AML-193 (cell line): ENCODE measurements at places on chromosomes 3 and 15.
A peak's percentile ranks its signal among the peaks of the same experiment; 100 is the strongest.

DNA sequence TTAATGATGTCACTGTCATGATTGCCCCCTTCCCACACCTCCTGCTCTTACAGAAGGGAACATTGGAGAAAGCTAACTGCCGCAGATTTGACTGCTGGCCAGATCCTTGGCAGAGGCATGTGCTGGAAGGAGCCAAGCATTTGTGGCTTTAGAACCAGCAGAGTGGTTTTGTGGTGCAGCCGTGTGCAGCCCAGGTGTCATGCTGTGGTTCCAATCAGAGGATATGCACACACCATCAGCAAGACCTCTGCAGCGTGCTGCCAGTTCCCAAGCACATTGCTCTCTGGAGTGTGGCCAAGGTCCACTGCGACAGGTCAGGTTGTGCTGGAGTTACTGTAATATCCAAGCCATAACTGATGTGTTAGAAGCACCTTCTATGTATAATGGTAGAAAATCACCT is 61.6 kb downstream of the OTOL1 start:
- DNase-seq, result no peak

GRCh38 chr15:80058851-80059785 is at the start of gene ZFAND6:
Gene ZFAND6 (plus strand): TSS chr15:80059676. CDS start chr15:80120345, 60,669 bp downstream.
- DNase-seq, result peak; percentile 90

- DNase-seq, result no peak
These were observed 61.8 kb downstream of the ARIH1 start for GRCh38 chr15:72535911-72536310.

DNA sequence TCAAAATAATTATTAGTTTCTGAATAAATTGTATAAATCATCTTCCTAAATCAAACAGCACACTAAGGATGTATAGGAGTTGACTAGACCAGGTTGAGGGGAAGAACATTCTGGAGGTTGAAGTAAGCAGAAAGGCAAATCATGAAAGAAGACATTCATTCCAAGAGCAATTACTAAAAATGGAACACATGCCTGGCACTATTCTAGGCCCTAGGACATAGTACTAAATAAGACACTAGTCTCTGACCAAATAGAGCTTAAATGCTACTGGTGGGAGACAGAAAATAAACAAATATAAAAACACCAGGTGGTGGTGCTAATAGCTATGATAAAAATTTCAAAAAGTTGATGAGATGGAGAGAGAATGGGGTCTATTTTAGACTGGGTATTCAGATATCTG is 190.1 kb downstream of the TBC1D5 start:
- DNase-seq, result no peak

DNA sequence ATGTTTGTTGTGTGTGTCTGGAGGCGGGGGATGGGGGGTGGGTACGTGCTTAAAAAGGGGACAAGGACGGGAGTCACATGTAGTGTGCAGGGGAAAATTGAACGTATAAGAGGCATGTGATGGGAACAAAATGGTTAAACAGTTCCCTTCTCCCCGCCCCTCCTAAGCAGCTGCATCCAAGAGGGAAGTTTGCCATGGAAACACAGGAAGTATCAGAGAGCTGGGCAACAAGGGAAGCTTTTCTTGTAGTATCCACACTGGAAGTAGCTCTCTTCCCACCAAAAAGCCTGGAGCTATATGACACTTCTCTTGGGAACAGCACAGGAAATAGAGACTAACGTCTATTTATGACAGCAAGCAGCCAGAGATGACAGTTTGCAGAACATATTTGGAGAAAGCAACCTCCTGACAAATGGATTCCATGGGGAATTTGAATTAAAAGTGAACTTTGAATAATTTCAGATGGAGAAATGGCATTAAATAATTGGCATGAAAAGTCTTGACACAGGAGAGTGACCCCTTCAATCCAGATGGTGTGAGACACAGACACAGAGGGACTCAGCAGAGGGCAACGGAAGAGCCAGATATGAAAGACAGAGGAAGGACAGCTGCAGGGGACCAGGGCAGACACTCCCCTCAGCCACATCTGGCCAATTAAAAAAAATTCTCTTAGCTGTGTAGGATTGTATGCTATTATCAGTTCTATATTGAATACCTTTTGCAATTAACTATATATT is 294.2 kb upstream of the TBL1XR1 start:
- DNase-seq, result no peak

DNA sequence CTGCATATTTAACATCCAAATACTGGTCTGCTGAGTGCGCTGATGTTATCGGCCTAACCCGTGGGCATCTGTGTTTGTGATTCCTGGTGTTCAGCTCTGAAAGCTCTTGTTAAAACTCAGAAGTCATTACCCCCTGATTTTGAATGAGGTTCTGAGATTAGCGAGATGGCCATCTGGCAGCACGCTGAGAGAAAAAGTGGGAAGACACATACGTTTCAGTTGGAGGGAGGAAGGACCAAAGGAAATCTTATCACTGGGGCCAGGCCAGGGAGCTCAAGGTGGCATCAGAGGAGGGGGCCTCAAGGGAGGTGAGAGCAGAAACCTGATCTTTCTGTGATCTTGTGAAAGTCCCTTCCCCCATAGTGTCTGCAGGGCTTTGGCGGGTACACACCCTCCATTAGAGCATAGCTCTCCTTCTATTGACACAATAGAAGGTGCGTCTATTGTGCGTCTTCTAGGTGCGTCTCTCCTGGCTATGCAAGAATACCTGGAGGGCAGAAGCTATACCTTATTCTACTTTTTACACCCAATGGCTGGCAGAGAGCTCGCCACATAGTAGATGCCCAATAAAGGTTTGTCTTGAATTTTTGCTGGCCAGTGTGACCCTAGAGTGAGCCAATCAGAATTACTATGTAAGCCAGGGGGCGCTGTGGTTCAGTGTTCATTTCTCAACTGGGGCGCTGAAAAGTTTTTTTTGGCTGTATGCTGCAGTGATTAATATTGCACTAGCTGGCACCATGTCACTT is 182.4 kb downstream of the SHQ1 start:
- DNase-seq, result peak; percentile 45

DNA sequence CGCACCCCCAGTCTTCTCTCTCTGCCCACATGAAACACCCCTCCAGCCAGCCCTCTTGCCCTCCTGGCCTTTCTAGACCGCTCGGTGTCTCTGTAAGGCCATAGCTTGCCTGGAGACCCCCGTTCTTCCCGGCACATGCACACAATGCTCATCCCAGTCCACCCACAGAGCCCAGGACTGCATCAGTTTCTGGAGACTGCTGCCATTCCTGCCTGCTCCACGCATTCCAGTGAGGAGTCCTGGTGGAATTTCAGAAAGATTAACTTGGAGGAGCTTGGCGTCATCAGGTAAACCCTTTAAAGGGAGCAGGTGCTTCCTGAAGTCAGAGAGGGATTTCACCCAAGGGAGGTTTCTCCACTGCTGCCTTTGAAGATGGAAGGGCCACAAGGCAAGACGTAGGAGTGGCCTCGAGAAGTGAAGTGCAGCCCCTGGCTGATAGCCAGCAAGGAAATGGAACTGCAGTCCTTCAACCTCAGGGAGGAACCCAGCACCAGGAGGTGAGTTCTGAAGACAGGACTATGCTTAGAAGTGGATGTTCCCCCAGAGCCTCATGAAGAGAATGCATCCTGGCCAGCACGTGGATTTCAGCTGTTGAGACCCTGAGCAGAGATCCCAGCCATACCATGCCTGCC is 19.2 kb downstream of the SLC41A3 start:
- no peak for DNase-seq

- no peak for DNase-seq
These were observed 32.1 kb downstream of the CYFIP1 start for GRCh38 chr15:22948056-22948455.

DNA sequence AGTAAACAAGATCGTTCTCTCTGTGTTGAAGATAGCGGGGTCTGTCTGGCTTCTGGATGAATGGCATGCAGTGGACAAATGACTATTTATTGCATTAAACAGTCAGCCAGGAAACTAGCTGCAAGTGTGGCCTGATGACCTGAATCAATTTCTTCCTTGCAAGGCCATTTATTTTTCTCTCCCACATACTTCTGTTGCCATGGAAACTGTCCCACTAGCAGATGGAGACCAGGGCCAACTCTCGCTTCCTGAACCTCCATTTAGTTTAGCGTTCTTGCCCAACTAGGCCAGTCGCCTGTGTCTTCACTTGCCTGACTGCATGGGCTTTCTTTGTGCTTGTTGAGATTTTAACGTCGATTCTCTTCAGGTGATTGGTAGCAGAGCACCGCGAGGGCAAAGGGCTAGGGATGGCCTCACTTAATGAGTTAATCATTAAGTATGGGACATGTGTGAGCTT is 27.6 kb downstream of the LMCD1 start:
- DNase-seq, result no peak

DNA sequence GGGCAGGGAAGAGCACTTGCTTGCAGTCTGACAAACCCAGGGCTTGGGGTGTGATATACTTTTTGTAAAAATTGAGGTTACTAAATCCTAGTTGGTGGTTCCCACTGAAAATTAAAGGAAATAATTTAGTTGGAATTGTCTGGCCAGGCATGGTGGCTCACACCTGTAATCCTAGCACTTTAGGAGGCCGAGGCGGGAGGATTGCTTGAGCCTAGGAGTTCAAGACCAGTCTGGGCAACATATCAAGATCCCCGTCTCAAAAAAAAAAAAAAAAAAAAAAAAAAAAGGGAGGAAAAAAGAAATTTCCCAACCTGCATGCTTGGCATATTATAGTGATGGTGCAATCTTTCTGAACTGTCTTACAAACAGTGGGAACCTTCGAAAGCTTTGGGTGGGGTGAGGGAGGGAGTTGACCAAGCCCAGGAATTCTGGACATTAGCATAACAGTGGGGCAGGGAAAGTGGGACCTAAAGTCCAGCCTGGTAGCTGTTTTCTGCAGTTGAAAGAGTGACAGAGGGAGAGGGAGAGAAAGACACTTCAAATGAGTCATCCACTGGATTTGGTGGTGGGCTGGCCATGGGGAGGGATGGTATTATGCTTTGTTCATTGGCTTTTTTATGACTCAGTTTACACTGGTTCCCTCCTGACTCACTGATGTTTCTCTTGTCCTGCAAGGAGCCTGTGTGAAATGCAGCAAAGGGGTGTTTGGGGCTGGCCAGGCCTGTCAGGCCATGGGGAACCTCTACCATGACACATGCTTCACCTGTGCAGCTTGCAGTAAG is 41.1 kb downstream of the LIMD1 start:
- no peak for DNase-seq

DNA sequence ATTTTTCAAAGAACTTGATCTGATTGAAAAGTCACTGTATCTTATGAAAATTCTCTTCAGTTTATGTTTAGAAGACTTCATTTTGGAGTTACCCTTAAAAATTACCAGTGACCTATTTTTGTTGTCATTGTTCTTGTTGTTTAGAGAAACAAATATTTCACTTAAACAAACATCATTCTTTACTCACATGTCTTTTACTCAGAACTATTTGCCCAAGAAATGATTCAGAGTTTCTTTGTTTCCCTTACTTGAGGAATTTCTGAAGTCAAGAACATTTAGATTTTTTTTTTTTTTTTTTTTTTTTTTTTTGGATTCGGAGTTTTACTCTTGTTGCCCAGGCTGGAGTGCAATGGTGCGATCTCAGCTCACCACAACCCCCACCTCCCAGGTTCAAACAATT is 259.6 kb upstream of the UBE2E1 start:
- no peak for DNase-seq

GRCh38 chr15:78148392-78149067 is 632 bp upstream of the IDH3A start:
- no peak for DNase-seq

DNA sequence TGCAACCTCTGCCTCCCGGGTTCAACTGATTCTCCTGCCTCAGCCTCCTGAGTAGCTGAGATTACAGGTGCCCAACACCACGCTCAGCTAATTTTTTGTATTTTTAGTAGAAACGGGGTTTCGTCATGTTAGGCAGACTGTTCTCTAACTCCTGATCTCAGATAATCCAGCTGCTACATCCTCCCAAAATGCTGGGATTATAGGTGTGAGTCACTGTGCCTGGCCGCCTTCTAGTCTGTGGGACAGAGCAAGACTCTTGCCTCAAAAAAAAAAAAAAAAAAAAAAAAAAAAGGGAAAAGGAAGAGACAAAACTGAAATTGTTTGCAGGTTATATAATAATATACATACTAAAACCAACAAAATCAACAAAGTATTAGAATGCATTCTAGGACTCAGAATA is 215.2 kb downstream of the PCCB start:
- DNase-seq, result no peak

GRCh38 chr15:77985931-77986480 is 91.5 kb downstream of the TBC1D2B start:
- no peak for DNase-seq

DNA sequence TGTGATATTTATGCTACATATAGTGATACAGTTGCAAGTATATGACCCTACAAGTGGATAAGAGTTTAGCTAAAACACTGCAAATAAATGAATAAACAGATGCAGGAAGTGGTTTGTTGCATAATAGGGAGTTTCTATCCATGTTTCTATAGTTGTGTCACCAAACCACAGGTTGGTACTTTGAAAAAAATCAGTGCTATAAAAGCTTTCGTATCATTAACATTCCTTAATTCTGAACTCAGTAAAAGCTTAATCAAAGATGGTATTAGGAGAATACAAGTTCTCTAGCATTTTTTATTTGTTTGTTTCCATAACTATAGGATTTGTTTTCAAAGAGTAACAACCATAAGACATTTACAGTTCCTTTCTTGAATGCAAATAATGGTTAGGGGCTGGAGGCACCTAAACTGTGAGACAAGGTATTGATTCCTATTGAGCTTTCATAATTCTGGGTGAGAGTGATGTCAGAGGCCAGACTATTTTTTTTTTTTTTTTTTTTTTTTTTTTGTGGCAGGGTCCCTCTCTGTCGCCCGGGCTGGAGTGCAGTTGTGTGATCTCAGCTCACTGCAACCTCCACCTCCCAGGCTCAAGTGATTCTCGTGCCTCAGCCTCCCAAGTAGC is 29.6 kb downstream of the CPOX start:
- peak; percentile 53 for DNase-seq

DNA sequence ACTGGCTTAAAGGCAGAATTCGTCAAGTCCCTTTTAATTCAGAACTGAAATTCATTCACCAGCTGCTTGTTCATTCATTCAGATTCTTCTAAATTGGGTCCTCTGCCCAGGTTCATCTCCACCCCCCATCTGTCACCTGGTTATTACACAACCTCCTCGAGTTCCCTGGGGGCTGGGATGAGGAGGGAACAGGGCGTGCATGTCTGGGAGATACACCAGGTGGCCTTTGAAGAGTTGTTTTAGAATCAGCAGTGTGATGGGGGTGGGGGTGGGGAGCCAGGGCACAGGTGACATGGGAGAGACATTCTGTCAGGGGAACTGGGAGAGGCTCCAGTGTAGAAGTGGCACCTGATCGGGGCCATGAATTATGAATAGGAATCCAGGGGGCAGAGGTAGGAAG is 8.2 kb downstream of the SNX33 start:
- DNase-seq, result no peak

DNA sequence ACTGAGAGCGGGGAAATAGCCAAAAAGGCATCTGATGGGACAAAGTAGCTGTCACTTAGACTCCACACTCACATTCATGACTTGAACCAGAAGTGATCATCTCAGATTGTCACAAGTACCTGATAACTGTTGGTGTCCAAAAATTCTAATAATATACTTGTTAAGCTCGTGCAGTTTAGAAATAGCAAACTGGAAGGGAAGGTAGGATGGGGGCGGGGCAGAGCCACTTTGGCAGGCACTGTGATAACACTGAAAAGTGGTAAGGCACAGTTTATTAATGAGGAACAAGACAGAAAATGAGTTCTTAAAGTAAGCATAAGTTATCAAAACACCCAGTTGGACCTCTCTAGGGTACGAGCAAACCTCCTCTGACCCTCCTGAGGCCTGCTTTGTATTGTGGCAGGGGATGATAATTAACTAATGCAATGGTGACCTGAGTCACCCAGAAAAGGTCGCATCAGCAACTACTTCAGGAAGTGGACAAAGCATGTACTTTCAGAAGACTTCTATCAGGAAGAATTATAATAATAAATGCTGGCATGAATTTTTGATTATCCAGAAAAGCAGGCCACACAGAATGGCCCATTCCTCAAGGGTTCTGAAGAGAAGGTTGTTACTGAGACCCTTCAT is 54.4 kb downstream of the ADCY5 start:
- DNase-seq, result no peak
